Stimulated activated CD8-positive, alpha-beta memory T cell treated with anti-CD3 and anti-CD28 coated beads, Interleukin-15, amount 100 ng/mL, for 48 hours (primary cell): ENCODE measurements at places on chromosomes 2 and 18.

GRCh38 chr2:176493909-176494308 lies 224.7 kb downstream of the MTX2 start:
- no peak for DNase-seq

- no peak for DNase-seq
Observed at GRCh38 chr2:239809391-239809790, 215.8 kb downstream of the NDUFA10 start.

GRCh38 chr18:57804557-57804956 lies 1.4 kb upstream of the ATP8B1 start:
- DNase-seq, result no peak

GRCh38 chr2:71922499-71923142 lies 225.0 kb downstream of the CYP26B1 start:
- DNase-seq, result no peak

DNA sequence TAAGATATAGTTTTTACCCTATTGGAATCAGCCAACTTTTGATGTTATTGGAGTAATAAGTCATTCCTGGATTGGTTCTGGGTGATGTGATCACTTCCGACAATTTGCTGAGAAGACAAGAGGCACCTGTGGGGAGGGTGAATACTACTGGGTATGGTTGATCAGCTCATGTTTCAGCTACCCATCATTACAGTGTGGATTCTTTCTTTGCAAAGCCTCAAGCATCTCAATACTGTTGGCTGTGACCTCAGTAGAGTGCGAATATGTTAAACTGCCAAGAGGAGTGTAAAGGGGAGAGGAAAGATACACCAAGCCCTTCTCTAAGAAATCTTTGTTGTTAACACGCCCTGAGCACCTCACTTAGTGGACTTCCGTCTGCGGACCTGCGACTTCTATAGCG lies 317.7 kb downstream of the TDRD15 start:
- DNase-seq, result no peak

DNA sequence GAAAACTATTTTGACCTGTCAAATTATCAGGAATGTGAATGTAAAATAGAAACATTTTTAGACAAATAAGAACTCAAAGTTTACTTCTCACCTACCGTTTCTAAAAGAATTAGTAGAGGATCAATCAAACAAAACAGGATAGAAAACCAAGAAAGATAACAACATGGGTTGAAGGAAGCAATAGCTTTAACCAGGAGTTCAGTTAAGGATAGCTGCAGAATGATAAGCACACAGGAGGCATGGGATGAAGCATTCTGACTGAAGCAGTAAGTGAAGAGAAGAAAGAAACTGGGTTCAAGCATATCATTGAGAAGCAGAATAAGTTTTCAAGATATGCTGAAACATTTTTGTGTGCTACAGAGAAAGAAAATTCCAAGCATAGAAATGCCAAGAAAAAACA lies 52.3 kb downstream of the TWSG1 start:
- DNase-seq, result no peak
